Effector CD8-positive, alpha-beta T cell (primary cell): ENCODE measurements at places on chromosomes 16 and 17.

GRCh38 chr17:80487511-80487910, 11.1 kb upstream of the NPTX1 start:
- DNase-seq, result no peak

- no peak for DNase-seq
Measured at GRCh38 chr16:60091071-60091470, 1357.0 kb upstream of the GOT2 start.

GRCh38 chr16:84795329-84796053, 24.3 kb upstream of the CRISPLD2 start:
- DNase-seq, result no peak

DNA sequence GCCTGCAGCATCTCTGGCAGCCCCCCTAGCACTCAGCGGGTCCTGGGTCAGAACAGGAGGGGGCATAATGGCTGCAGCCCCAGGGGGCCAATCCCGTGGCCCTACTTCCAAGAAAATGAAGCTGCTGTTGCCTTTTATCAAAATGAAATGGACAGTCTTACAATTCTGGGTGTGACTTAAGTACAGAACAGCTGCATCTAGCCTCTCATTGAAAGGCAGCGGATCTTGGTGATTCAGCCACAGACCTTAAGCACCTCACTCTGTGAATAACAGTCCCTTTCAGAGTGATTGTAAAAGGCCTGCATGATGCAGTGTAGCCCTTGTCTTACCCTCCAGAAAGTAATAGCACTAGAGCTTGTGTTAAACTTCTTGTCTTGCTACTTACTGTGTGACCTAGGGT, 11.5 kb upstream of the UMOD start:
- no peak for DNase-seq

DNA sequence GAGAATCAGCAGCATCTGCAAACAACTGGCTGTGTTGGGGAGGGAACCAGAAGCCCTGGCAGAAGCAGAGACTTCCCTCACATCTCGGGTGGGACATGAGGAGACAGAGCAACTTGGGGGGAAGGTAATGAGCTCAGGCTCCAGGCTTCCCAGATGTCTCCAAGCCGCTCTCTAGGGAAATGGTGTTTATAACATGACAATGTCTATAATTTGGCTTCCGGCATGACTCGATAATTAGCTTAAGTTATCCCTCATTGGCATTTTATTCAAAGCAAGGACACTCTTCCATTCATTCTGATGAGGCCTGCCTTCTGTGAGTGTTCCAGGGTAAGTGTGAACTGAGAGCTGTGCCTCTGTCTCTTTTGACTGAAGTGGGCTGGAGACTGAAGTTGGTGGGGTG, 14.7 kb upstream of the MLLT6 start:
- no peak for DNase-seq

- no peak for DNase-seq
Measured at GRCh38 chr17:10210151-10210574, 11.8 kb upstream of the GAS7 start.

DNA sequence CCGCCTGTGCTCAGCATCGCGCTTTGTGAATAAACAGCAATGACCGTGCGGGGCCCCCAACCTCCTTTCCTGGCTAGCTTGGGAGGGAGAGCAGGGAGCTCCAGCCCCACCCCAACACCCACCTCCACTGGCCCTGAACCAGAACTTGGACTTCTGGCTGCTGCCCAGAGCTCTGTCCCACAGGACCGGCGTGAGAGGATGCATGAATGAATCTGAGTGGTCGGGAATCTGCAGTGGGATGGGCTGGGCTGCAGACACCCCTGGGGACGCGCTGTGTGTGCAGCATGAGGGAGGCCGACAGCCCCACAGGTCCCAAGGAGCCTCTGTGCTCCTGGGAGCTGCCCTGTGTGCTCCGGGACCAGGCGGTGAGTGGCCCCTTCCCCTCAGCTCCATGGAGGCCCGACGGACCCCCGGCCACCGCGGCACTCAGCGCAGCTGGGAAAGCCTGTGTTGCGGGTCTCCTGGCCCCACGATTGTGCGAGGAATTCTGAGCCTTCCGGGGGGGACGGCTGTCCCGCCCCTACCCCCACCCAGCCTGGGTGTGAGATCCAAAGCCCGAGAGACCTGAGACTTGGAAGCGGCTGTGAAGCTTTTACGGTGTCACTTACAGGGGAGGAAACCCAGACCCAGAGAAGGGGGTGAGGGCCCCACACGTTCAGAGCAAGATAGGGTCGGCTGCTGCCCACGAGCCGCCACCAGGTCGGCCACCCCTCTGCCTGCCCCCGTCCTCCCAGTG, 5.4 kb downstream of the PIEZO1 start:
- DNase-seq, result no peak

DNA sequence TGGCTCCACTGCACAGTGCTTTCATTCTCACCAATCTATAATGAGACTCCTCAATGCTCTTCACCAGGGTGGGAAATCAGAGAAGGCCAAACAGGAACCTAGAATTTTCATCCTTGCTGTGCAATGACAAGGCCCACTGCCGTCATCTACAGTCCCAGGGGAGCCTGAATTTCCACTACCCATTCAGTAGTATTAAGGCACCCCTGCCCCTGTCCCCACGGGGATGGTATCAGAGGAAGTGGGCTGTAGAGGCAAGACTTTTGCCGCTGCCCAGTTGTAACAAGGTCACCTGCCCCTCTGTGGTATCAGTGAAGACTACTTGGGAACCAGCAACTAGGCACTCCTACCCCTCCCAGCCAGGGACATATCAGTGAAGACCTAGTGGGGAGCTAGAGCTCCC, 104.5 kb downstream of the C16orf78 start:
- DNase-seq, result no peak

DNA sequence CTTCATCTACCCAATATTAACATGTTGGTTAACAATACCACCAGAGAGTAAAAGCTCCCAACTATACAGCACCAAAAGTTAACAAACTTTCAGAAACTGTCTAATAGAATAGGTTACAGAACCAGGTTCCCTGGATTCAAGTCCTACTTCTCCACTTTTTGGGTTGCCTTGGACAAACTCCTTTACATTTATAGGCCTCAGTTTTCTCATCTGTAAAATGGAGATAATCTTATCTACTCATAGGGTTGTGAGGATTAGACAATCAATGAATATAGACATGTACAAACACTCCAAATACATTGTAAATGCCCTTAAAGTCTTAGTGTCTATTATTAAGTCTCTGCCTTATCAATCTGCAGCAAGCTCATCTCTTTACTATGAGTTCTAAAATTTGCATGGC, 435.2 kb downstream of the ZFHX3 start:
- DNase-seq, result no peak

DNA sequence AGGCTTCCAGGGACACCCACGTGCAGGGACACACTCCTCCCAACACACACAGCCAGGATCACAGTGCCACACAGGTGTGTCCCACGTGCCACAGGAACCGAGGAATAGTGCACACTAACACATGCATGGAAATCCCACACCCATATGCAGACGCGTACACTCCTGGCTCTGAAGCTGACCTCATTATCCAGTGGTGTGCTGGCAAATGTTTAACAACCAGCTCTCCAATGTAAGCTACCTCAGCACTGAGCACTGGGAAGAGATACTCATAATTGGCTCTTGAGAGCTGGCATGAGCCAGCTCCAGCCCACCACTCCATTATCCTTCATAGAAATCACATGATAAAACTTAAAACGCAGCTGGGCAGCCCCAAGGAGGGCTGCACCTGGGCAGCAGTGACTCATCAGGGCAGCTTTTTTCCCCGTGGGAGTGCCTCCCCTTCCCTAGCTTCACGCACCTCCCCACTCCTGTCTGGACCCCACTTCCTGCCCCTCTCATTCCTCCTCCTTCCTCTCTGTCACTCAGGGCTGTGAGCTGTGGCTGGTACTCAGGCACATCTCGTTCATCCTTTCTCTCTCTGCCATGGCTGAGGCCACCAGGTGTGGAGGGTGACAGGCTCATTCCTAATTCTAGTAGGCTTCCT, 14.9 kb upstream of the TBX21 start:
- DNase-seq, result no peak

DNA sequence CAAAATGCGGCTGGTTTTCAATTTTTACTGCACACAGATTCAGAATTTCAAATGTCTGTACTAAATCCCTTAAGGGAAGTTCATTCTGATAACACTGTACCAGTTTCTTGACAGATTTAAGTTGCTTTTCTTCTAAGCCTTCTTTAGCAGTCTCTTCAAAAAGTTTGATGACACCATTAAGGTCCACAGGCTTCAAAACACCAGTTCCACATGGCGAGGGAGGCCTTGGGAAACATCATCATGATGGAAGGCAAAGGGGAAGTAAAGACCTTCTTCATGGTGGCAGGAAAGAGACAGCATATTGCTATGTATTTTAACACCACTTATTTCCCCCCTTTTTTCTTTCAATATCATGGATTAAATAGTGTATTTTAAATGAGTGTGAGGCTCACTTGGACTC, 24.5 kb downstream of the NLRC5 start:
- DNase-seq, result no peak

GRCh38 chr16:81599034-81599744, 154.6 kb downstream of the CMIP start:
- DNase-seq, result no peak

DNA sequence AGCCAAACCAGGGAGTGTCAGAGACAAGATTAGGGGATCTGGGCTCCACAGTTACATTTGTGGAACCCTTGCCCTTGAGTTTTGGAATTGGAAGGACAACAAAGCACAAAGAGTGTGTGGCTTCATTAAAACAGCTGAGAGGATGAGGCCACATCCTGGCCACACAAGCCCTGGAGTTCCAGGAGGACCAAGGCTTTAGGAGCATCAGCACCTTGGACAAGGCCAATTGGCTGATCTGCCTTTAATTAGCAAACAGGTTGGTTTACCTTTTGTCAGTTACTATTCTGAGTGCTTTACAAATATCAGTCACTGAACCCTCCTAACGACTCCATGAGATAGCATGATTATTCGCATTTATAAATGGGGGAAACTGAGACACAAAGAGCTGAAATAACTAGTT, 54.7 kb downstream of the SLC6A2 start:
- no peak for DNase-seq

- DNase-seq, result no peak
Measured at GRCh38 chr16:81782236-81782635, 3.1 kb downstream of the PLCG2 start.

DNA sequence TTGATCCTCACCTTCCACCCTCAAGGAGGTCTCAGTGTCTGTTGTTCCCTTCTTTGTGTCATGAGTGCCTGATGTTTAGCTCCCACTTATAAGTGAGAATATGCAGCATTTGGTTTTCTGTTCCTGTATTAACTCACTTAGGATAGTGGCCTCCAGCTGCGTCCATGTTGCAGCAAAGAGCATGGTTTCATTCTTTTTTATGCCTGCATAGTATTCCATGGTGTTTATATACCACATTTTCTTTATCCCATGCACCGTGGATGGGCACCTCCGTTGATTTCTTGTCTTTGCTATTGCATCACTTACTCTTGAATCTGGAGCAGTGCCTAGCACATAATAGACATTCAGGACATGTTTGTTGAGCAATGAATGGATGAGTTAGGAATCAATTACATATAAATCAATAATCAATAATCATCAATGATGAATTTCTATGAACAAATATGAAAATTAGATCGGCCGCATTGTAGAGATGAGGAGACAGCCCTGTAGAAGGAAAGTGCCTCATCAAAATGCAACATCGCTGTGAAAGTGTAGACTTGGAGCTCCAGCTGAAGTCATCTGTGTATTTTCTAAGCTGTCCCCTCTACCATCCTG, 129.5 kb downstream of the PRKCB start:
- no peak for DNase-seq

DNA sequence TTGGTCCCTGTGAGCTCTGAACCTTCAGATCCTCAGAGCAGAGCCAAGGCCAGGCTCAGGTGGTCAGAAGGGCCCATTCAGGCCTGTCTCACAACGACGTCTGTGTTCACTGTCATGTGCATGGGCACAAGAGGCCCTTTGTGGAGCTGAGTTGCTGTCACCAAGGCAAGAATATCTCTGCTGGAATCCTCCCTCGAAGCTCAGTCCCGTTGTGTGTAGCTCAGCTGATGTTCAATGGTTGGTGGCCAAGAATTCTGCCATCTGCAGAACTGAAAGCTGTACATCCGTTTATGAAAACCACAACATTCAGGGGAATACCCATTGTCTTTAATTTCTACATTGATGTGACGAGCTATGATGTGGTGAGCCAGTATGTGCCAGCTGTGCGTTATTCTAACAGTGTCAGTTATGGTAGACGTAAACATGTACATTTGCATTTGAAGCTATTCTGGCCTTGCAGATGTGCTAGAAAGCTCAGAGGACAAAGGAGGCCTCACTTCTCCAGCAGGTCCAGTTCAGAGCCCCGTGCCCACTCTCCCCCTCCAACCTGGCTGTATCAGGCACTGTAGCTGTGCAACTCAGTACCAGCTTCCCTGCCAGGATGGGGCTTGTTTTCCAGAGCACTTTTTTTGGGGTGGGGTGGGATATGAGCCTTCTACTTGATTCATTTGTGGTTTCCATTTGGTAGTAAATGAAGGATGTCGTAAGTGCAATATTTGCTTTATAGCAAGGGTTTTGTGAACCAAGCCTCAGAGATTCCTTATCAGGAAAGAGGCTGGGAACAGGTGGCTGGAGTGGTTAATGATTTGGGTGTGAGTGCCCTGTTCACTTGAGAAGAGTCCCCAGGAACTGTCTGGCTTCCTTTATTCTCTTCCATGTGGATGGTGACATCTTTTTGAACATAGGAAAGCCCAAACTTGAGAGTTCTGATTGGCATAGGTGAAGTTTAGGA, 56.1 kb downstream of the B9D1 start:
- DNase-seq, result no peak

- DNase-seq, result no peak
Measured at GRCh38 chr16:51522902-51523301, 371.8 kb upstream of the SALL1 start.

GRCh38 chr17:63365366-63366240, 80.5 kb downstream of the CYB561 start:
- DNase-seq, result no peak

GRCh38 chr16:85235991-85236817, 123.9 kb upstream of the CIBAR2 start:
- no peak for DNase-seq

GRCh38 chr17:65229621-65229995, 92.4 kb downstream of the RGS9 start:
- no peak for DNase-seq

- no peak for DNase-seq
Measured at GRCh38 chr16:4338125-4338582, 13.0 kb downstream of the PAM16 start.

DNA sequence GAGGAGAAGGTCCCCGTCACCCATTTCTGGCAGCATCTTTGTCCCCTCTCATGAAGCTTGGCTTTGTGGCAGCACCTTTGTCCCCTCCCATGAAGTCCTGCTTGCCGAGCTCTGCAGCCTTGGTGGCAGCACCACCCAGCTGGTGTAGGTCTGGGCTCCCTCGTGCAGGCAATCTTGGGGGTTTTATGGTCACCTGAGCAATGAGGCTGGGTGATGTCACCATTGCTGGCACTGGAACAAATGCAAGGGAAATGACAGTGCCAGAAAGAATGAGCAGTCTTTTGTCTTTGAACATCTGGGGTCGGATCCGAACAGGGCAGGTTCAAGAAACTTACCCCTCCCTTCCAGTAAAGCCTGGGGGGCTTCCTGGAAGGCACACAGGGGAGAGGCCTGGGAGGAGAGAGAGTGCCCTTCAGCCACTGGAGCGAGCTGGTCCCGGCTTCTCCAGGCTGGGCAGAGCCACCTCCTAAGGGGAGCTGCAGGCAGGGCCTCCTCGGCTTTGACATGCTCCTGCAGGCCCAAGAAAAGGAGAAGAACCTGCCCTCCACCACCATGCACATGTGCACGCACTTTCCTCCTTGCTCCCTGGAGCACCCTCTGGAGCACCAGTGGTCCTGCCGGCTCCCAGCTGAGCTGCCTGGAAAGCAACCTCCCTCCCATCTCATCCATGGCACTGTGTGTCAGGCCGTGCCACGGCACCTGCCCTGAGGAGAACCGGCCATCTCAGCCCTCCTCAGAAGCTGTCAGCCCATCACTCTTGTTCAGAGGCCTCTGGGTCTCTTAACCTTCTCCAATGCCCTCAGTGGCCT, 16.0 kb downstream of the BTBD17 start:
- no peak for DNase-seq
